ENCODE measurements at places on chromosomes 11 and 22. TPM values are rescaled to one million over a fixed set of nuclear protein-coding genes. Genes with fewer than 3 reads are reported as not detected.

The TIGD3 gene
- total RNA-seq, result 3.2 TPM

DNA sequence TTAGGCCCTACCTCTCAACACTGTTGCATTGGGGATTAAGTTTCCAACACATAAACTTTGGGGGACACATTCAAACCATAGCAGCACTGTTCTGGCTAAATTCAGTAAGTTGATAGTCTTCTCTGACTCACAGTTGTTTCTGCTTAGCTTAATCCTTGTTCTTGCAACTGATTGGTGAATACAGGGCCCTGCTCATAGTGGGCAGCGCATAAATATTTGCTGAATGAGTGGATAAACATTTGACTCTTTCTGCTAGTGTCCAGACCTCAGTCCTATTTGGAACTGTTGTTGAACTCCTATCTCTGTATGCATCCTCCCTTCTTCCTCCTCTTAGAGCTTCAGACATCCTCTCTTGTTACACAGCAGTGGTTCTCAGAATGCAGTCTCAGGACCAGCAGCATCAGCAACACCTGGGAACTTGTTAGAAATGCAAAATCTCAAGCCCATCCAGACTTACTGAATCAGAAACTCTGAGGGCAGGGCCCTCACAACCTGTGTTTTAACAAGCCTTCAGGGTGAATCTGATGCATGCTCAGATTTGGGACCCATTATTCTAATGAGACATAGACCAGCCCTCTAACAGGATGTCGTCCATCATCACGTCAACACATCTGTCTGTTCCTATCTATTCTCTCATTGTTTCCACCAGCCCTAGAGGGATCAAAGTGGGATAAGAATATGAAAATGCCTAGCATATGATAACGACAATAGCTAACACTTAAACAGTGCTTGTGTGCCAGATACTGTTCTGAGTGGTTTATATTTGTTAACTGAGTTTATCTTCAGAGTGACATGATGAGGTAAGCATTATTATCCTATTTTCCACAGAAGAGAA is 22.3 kb downstream of the SPON1 start:
- DNase-seq, result no peak

- DNase-seq, result peak; percentile 70
Observed at GRCh38 chr11:126115816-126116331, 53.2 kb upstream of the CDON start.

The CAPN1 gene
- total RNA-seq, result 244 TPM
